ENCODE measurements at places on chromosomes 12 and 14. TPM values are rescaled to one million over a fixed set of nuclear protein-coding genes. Genes with fewer than 3 reads are reported as not detected.
A peak's percentile ranks its signal among the peaks of the same experiment; 100 is the strongest.

GRCh38 chr14:52960627-52961026, 9.8 kb upstream of the FERMT2 start:
- DNase-seq = no peak
- H3K27me3 ChIP-seq = no peaks in the 10 kb centered on the region
- no peak overlapping the region for H3K27ac ChIP-seq
- H3K36me3 ChIP-seq = no peaks in the 10 kb centered on the region

DNA sequence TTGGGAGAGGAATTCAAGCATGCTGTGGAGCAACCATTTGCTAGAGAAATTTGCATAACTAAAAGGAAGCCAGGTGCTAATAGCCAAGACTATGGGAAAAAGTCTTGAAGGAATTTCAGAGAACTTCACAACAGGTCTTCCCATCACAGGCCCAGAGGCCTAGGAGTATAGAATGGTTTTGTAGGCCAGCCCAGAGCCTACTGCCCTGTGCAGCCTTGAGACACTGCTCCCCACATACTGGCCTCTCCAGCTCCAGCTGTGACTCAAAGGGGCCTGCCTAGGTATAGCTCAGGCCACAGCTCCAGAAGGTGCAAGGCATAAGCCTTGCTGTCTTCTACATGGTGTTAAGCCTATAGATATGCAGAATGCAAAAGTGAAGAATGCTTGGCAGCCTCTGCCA, 227.1 kb downstream of the SLC2A13 start:
- no peaks in the 10 kb centered on the region for H3K4me1 ChIP-seq
- no peak for DNase-seq
- H3K36me3 ChIP-seq = peaks cover 21% of the 10 kb centered on the region
- no peak overlapping the region for H3K27ac ChIP-seq
- H3K4me3 ChIP-seq = no peak overlapping the region

DNA sequence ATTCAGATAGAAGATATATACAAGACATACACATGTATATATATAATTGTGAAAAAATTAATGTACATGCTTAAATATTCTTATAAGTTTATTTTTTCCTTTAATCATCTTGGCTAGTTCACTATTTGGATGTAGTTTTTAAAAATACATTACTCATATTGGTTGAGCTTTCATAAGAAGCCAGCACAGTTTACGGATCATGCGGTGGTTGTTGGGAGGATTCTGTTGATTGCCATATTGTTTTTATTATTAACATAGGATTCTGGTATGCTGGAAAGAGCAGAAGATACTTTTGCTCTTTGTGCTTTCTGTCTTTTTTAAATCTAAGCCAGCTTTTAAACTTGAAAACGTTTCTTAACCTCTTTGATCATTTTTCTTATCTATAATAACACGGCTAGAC, 163.4 kb downstream of the OTOGL start:
- H3K4me3 ChIP-seq = no peak overlapping the region
- no peaks in the 10 kb centered on the region for H3K4me1 ChIP-seq
- H3K27me3 ChIP-seq = peaks cover 10% of the 10 kb centered on the region
- H3K36me3 ChIP-seq = no peaks in the 10 kb centered on the region
- no peak for DNase-seq

DNA sequence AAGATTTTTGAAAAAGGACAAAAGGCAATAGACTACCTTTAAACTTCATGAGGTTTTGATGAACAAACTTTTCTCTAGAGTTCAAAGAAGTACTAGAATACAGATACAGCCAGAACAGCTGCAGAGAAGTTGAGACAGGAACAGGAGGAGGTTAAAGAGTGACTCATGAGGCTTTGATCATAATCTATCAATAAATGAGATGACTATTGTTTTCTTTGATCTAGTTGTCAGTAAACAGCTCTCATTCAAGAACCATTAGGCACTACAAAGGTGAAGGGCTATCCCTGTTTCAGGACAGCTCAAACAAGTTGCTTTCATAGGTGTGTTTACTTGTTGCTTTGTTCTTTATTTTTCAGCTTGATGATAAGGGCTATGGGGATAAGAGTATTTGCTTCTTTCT, 2.4 kb downstream of the WASHC3 start:
- peak; percentile 6 for DNase-seq
- no peak overlapping the region for H3K4me3 ChIP-seq
- H3K4me1 ChIP-seq = peaks cover 56% of the 10 kb centered on the region
- H3K27me3 ChIP-seq = peaks cover 2% of the 10 kb centered on the region
- H3K27ac ChIP-seq = peak overlapping the region; percentile 62

GRCh38 chr14:65472189-65472588, 59.7 kb downstream of the FUT8 start:
- no peak overlapping the region for H3K4me3 ChIP-seq
- H3K36me3 ChIP-seq = peaks cover 28% of the 10 kb centered on the region
- H3K4me1 ChIP-seq = peaks cover 56% of the 10 kb centered on the region
- no peaks in the 10 kb centered on the region for H3K27me3 ChIP-seq
- no peak overlapping the region for H3K27ac ChIP-seq

DNA sequence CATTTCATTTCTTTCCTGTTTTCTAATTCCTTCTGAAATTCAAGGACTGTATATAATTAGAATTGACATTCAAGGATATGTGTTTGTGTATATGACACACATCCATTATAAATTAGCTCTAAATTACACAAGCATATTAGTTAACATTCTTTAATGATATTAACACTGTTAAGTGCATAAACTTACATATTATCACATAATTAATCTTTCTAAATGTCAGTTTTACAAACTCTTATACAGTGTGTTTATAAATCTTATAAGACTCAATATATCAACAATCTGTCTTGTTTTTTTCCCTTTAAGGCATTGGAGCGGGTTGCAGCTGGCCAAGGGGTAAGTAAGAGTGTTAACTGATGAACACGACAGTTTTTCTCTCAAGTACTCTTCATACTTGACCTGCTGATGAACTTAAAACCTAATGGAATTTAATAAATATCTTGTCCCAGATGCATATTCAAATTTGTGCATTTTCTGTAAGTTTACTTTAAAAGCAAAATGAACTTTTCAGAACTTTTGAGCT, 76.1 kb downstream of the METTL25 start:
- H3K36me3 ChIP-seq = no peaks in the 10 kb centered on the region
- no peak for DNase-seq
- H3K27me3 ChIP-seq = no peaks in the 10 kb centered on the region
- no peaks in the 10 kb centered on the region for H3K4me1 ChIP-seq
- H3K4me3 ChIP-seq = no peak overlapping the region

DNA sequence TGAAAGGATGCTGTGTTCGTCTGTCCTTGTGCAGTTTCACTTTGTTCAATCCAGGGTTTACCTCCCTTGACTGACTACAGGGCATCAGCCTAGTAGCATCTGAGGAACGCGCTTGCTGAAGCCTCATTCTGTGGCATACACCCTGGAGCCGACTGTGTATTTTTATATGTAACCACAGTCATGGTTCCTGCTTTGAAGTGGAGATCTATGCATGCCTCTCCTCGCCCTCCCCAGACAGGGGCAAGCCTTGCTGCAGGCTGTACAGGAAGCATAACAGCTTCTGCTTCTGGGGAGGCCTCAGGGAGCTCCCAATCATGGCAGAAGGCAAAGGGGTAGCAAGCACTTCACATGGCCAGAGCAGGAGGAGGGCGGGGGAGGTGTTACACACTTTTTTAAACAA, 262.1 kb downstream of the BCL11B start:
- DNase-seq = no peak
- peaks cover 22% of the 10 kb centered on the region for H3K4me1 ChIP-seq
- H3K27ac ChIP-seq = peak overlapping the region; percentile 60
- H3K4me3 ChIP-seq = peak overlapping the region; percentile 74
- no peaks in the 10 kb centered on the region for H3K36me3 ChIP-seq
- no peaks in the 10 kb centered on the region for H3K27me3 ChIP-seq

DNA sequence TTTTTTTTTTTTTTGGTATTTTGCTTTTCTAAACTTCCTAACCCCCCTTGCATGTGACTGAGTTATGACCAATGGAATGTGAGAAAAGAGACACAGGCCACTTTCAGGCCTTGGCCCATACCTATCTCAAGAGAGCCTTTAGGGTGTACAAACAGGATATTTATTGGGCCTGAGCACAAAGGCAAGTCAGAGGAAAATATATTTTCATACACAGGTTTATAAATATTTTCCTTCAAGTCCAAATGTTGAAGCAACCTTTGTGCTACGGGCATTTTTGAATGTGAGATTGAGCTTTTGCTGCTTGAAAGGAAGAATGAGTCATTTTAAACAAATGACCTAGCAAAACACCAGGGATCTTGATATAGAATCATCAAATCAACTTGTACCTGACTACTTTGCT, 228.6 kb upstream of the E2F7 start:
- H3K4me1 ChIP-seq = no peaks in the 10 kb centered on the region
- no peak overlapping the region for H3K4me3 ChIP-seq
- DNase-seq = no peak
- H3K27me3 ChIP-seq = peaks cover 1% of the 10 kb centered on the region

DNA sequence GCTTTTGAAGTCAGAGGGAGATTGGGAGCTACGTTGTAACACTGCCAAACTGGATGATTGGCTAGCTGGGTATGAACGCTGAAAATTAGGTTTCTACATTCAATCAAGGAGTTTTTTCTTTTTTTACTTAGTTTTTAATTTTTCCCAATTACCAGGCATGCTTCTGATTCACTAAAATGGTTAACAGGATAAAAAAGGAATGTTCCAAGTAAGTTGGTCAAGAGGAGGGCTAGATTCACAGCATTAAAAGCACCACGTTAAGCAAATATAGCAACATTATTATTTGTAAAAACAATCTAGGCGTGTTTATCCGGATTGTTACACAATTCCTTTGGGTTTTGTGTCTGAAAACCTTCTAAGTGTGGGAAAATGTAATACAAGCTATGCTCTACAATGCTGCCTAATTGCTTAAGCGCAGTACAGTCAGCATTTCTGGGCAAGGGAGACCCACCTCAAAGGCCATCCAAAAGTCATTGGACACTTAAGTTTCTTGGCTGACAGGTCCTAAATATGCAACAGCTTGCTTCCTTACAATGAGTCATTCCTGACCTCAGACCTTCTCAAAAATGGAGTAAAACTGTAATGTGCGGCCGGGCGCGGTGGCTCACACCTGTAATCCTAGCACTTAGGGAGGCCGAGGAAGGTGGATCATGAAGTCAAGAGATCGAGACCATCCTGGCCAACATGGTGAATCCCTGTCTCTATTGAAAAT, 1.2 kb downstream of the RPLP0 start:
- H3K27ac ChIP-seq = peak overlapping the region; percentile 99
- peaks cover 10% of the 10 kb centered on the region for H3K36me3 ChIP-seq
- no peaks in the 10 kb centered on the region for H3K27me3 ChIP-seq
- peak overlapping the region; percentile 99 for H3K4me3 ChIP-seq
- peaks cover 51% of the 10 kb centered on the region for H3K4me1 ChIP-seq

DNA sequence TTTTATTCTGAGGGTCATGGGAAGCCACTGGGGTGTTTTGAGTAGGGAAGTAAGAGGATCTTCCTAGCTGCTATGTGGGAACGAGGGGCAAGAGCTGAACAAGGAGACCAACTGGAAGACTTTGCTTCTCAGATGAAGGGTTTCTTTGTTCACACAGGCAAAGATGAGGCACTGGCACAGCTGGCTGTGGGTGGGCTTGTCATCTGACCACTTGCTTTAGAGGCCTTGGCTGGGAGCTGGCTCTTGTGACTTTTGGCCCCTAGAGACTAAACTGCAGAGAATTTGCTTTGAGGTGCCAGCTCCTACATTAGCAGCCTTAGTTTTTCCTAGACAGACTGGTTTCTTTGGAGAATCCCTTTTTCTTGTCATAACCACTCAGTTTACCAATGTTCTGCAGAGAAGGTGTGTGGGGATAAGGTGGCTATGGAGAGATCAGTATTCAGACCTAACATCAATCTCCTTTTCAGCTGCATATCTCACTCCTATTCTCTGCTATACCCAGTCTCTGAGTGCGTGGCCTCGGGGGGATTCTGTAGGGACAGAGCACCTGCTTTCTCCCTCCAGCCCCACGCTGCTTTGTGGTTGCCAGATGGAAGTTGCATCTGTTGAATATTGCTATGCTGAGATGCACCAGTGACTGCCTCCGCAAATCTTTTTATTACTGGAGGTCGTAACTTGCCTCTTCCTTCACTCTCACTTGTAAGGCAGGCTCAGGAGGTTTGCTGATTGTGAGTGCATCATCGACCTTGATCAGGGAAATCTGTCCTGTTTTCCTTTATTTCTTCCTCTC, 12.7 kb downstream of the PPP2R5C start:
- H3K4me1 ChIP-seq = peaks cover 41% of the 10 kb centered on the region
- DNase-seq = no peak
- H3K27ac ChIP-seq = peak overlapping the region; percentile 12

GRCh38 chr14:42469637-42470426, 863.2 kb downstream of the LRFN5 start:
- H3K27ac ChIP-seq = no peak overlapping the region
- no peaks in the 10 kb centered on the region for H3K4me1 ChIP-seq

GRCh38 chr14:57851354-57851753, 14.5 kb downstream of the SLC35F4 start:
- no peaks in the 10 kb centered on the region for H3K36me3 ChIP-seq
- DNase-seq = no peak
- H3K4me3 ChIP-seq = no peak overlapping the region
- no peaks in the 10 kb centered on the region for H3K4me1 ChIP-seq

DNA sequence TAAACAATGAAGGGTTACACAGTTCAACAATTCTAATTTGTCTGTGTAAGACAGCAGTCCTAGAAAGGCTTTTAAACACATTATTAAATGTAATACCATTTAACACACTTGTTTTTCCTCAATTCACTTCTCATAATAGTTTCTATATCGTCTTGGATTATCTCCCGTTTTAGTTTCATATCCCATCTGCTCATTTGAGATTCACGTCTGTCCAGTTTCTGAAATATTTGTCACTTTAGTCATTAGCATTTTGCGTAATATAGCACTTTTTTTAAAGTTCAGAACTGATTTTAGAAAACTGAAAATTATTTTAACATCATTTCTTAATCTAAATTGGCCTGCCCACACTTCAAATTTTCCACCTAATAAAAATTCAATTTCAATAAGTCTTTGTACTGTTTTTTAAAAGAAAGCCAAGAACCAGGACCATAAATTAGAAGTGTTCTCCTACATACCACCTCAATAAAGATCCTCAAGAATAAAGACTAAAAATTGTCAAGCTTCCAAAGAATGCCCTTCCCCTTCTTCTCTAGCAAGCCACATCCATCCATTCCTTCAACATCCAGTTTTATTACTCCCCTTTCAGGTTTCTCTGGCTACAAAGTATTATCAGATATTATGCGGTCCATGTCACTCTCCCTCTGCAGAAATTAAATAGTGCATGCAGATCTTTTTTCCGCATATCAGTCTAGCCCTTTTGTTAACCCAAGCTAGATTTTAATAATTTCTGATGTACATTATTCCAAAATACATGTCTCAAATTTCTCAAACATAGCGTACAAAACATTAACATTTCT, 11.9 kb downstream of the MED13L start:
- H3K4me3 ChIP-seq = peak overlapping the region; percentile 52
- peaks cover 40% of the 10 kb centered on the region for H3K4me1 ChIP-seq
- H3K27ac ChIP-seq = no peak overlapping the region
- H3K27me3 ChIP-seq = no peaks in the 10 kb centered on the region
- no peak for DNase-seq

- DNase-seq = no peak
- H3K27ac ChIP-seq = no peak overlapping the region
- no peaks in the 10 kb centered on the region for H3K4me1 ChIP-seq
- H3K36me3 ChIP-seq = no peaks in the 10 kb centered on the region
- no peak overlapping the region for H3K4me3 ChIP-seq
- H3K27me3 ChIP-seq = no peaks in the 10 kb centered on the region
Measured at GRCh38 chr14:83085136-83085535, 1551.5 kb upstream of the SEL1L start.

The DBX2 gene
- not detected for polyA plus RNA-seq

The PRB2 gene
- polyA plus RNA-seq = not detected

The MYF6 gene
- polyA plus RNA-seq = not detected

The LRP1 gene
- not detected for polyA plus RNA-seq

The HOXC11 gene
- not detected for polyA plus RNA-seq

The TOMM20L gene
- not detected for polyA plus RNA-seq

The HOXC12 gene
- polyA plus RNA-seq = not detected

The CISTR gene
- polyA plus RNA-seq = not detected

The ACVRL1 gene
- not detected for polyA plus RNA-seq

The DTX1 gene
- 0.48 TPM for polyA plus RNA-seq

All from naive thymus-derived CD8-positive, alpha-beta T cell (primary cell).